SK-N-DZ (cell line): ENCODE measurements at places on chromosomes 3 and 15.

- DNase-seq = no peak
Observed at GRCh38 chr15:86236356-86237110, 156.9 kb downstream of the AGBL1 start.

DNA sequence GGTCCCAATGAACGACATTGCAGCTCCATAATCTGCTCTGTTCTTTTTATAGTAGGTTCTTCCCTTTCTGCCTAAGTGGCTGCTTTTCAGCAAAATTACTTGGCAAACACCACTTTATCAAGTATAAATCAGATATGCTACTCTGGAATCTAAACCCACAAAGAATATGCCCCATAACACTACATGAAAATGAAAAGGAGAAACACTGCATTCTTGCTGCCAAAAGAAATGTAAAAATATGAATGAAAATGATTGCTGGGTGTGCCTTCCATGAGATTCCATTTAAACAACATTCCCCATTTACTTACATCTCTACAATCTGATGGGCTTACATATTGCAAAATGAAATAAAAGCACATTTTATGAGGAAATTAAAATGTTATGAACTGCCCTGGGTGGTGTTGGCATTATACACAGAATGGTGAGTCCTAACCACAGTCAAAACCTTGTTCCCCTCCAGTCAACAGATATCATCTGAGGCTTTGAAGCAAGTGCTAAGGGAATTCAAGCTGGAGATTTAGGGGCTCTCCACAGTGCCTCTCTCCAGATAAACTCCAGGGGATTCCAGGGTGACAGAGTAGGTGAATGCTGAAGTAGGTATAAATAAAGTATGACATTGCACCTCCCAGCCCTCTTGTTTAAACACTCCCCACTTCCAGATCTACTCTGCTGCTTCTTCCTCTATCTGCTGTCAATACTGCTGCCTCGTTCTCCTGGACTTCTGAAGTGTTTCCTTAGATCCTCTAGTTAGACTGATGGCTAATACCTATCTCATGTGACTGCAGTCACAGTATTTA lies 136.5 kb downstream of the RORA start:
- no peak for DNase-seq

- DNase-seq = peak; percentile 67
Observed at GRCh38 chr15:96330064-96330449, 443 bp upstream of the NR2F2 start.

GRCh38 chr3:150925751-150926201 lies 20.5 kb upstream of the MINDY4B start:
- DNase-seq = peak; percentile 44

DNA sequence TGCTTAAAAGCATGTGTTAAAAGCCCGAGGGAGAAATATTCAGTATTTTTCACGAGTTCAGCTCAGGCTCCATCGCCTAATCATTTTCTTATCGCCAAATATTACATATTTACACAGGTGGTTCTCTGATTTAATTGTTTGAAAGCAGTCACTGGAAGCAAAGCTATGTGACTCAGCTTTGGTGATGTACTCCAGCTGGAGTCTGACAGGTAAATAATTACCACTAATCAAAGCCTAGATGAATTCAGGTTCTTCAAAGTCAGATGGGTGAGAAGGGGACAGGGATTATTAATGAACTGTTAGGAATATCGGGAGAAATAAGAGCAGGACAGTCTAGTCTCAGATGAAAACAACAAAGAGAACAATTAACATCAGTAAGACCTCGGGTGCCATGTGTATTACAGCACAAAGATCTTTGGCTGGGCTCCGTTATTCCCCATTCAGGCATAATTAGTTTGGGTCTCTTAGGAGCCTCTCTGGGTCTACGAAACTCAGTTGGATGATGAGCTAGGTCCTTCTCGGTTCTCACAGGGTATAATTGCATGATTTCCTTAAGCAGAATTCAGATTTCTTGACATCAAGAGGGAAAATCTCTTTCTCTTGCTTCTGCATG lies 331.7 kb upstream of the ADAMTS9 start:
- DNase-seq = no peak

DNA sequence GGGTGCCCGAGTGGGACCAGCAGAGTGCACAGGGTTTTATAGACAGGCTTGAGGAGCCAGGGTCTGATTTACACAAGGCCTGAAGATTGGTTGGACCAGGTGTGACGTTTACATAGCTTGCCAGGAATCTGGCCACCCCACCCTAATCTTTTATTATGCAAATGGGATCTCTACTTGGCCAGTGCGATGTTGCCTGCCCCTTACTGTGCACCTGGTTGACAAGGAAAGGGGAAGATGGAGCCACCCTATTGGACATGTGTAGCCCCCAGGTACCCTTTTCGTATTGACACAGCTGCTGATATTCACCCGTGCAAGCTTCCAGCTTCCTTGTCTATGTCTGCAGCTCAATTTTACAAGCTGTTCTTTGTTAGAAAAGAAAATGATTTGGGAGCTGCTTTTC lies 132.0 kb downstream of the ARNT2 start:
- no peak for DNase-seq

- DNase-seq = no peak
Observed at GRCh38 chr3:8445861-8446260, 55.8 kb upstream of the LMCD1 start.

DNA sequence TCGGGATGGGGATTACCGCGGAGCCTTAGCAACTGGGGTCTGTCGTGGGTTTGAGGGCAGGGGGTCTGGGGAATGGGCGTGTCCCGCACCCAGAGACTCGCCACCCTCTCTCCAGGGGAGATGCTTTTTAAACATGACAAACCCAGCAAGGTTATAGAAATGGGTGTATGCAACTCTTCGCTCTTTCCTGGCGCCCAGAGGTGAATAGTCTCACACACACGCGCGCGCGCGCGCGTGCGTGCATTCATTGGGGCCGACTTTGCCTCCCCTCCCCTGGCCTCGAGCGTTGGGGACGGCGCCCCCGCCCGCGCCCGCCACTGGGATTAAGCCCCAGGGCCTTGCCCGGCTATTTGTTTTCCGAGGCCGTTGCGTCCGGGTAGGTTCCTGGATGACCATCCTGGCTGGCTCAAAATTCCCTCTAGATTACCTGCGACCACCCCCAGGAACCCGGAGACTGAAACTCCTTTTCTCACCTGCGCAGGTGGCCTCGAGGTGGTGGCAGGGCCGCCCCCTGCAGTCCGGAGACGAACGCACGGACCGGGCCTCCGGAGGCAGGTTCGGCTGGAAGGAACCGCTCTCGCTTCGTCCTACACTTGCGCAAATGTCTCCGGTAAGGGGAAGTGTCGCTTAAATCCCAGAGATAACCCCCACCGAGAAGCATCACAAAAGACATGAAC lies 777 bp downstream of the GPR160 start:
- DNase-seq = no peak

- DNase-seq = no peak
Observed at GRCh38 chr3:126293370-126294082, 63.7 kb downstream of the KLF15 start.

- DNase-seq = no peak
Observed at GRCh38 chr3:4401441-4401840, 65.6 kb downstream of the SUMF1 start.

DNA sequence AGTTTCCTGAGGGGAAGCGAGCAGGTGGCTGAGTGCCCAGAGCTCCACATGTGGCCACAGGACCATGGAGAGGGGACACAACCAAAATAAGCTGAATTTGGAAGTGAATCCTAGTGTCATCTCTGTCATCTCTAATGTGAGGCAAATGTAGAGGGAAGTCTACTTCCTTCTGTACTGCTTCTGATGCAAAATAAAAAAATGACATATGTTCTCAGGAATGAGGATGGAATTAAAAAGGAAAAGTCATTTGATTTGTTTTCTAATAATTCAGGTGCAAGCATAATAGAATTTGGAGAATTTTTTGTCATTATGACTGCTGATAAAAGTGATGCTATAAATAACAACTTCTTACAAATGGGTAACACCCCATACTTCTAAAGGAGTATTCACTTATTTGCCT lies 59.5 kb upstream of the POU1F1 start:
- no peak for DNase-seq

DNA sequence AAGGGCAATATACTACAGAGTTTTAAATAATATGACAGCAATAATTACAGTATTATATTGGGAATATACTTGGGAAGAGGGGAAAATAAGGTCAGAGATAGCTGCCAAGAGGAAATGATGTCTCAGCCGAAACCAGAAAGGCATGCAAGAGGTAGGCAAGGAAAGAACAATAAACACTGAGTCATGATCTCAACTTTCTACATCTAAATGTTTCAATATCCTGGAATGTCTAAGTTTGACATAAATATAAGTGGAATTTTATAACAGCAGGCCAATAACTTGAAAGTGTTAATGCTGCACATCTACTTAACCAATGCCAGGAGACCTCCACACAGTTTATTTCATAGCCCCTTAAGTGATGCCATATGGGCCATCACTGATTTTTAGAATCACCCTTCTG lies 99.8 kb upstream of the CPNE4 start:
- DNase-seq = no peak

GRCh38 chr15:32669896-32670611 lies 28.5 kb downstream of the SCG5 start:
- no peak for DNase-seq

- no peak for DNase-seq
Observed at GRCh38 chr3:161035711-161036110, 69.4 kb downstream of the B3GALNT1 start.

DNA sequence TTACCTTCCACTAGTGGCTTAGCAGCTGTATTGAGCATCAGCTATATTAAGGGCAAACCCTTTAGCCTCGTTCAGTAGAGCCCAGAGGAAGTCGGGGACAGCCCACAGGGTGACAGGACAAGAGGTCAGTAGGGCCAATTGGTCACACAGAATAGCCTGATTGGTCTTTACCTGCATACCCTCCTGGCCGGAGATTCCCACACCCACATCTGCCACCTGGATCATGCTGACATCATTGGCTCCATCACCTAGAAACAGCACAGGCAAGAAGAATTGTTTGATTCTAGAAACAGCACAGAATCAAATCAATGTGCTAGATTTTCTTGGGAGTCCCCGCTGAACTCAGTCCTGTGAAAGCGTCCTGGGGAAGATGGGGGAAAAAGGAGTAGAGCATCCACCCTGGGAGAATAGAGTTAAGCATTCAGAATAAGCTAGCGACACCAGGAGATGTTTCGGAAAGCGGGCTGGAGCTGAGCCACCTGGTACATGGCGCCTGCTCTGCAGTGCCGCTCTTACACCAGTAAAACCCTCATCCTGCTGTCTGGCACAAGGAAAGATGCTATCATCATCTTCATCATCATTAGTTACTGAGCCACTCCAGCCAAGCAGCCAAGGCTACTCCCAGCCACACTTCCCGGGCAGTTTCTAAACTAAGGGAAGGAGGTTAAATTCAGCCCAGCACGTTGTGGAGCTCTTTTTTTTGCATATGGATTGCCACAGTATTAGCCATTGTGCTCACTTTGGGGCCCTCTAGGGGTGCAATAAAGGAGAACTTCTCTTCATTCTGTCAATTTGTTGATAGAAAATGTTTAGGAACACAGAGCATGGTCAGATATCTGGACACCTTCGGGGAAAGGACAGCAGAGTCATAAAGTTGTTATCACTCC lies 171.3 kb downstream of the ATP10A start:
- DNase-seq = no peak

- DNase-seq = no peak
Observed at GRCh38 chr15:34039790-34040113, 748 bp upstream of the AVEN start.
